ENCODE measurements at places on chromosomes 11 and 22.

DNA sequence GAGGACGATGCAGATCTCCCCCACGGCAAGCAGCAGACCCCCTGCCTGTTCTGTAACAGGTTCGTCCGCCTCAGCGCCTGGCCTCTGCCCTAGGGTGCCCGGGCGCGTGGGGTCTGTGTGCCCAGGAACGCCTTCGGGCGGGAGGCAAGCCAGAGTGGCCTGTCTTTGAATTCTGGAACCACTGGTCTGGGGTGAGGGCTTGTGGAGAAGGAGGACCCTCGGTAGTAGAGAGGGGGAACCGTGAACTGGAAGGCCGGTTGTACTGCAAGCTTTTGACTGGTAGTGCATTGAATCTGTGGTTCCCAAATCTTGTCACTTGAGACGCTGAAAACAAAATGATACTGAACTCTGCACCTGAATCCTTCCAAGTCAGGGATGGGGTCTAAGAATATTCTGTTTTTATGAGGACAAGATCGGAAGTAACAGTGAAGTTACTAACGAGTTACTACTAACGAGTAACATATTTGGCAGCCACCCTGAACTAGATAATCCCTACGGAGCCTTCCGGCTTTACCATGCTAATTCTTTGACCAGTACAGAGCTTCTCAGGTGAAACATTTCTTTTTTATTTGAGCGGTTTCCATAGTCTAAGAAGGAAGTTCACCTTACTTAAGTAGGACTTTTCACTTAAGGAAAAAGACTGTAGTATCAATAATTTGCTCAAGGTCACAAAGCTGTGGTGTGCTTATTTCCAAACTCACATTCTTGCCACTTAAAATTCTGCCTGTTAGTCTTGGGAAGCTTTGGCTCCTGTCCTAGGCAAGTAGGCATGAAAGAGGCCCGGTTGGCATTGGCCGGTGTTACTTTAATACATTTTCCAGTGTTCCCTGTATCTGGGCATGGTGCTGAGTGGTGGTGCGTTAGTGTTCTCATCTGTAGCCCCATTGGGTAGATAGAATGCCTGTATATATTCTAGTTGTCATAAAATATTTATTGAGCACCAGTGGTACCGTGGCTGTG lies 860 bp downstream of the PRMT3 start:
- DNase-seq = no peak

GRCh38 chr11:77081976-77082836 lies 15.4 kb downstream of the CAPN5 start:
- no peak for DNase-seq

DNA sequence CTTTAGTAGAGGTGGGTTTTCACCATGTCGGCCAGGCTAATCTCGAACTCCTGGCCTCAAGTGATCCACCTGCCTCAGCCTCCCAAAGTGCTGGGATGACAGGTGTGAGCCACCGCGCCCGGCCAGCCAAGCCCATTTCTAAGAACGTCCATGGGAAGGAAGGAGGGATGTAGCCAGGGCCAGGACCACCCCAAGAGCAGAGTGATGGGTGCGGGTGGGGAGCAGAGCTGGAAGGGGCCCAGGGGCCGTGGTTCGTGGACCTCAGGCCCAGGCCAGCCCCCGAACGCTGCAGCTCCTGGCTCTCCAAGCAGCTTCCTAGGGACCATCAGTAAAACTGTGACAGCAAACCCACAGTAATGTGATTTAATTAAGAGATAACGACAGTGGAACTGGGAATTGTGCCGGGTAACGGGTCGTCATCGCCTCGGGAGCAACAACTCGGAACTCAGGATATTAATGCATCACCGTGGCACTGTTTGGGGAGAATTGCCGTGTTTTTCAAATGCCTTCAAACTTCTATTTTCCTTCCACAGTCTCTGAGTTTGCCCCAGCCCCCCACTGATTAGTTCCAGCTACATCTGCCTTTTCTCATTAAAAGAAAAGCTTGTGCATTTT lies 74.3 kb downstream of the BRD1 start:
- no peak for DNase-seq

GRCh38 chr11:113655771-113656170 lies 50.3 kb downstream of the TMPRSS5 start:
- no peak for DNase-seq

GRCh38 chr11:128914216-128915148 lies 23.3 kb downstream of the KCNJ5 start:
- DNase-seq = no peak

DNA sequence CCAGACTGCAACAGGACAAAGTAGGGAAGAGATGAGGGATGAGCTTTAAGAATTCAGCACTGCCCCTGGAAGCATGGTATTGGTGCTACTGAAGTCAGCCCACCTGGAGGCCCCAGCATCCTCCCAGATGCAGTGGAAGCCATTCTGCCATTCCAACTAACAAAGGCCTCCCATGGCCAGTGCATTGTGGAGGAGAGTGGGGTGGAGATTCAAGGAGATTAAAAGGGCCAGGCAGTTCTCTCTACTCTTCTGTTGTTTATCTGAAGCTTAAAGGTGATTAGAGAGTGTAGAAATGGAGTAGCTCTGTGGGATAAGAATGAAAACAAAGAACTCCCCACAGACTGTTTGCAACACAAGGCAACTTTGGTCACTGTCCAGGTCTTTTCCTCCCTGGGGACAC lies 24.1 kb upstream of the TSKU start:
- DNase-seq = no peak

DNA sequence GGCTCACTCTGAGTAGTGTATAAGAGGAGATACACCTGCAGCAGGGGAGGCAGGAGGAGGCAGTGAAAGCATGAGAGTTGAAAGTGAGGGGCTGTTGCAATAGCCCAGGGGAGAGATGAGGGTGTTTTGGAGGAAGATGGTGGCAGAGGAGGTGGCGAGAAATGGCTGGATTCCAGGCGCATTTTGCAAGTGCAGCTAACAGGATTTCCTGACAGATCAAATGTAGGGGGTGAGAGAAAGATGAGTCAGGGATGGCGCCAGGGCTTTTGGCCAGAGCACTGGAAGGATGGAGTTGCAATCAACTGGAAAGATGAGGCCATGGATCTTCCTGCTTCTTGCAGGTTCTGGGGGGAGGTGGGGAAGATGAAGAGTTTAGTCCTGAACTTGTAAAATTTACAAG lies 16.8 kb upstream of the TSPAN18 start:
- no peak for DNase-seq

GRCh38 chr11:70605468-70605815 lies 207.1 kb downstream of the CTTN start:
- DNase-seq = no peak

GRCh38 chr11:29163231-29163630 lies 853.6 kb downstream of the KCNA4 start:
- no peak for DNase-seq

Data from stimulated activated CD8-positive, alpha-beta memory T cell treated with anti-CD3 and anti-CD28 coated beads, Interleukin-15, amount 100 ng/mL, for 4 hours (primary cell).